Globus pallidus (tissue), 1 donor: ENCODE measurements at places on chromosomes 2 and 18.

DNA sequence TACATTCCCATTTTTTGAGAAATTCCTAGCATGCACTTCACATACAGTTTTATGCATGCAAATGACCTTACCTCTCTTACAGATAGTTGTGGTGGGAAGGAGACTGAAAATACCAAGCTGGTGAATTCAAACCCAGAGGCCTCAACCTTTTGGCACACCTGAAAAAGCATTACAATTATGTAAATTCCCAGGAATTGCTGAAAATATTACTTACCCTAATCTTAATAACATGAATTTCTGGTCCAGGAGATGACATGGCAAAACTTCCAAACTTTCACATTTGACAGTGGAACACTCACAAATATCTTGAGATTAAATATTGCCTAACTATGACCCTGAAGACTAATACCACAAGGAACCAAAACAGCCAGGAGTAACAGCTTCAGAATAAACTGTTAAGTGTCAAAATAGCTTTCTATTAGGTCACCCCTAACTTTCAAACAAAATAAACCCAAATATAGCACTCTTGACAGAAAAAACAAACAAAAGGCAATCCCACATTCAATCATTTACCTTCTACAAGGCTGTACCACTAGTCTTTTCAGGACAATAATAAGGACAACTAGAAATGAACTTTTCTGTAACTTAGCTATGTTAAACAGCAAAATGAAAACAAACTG, 10.9 kb upstream of the PEX13 start:
- DNase-seq, result no peak

GRCh38 chr2:1515986-1516797, 102.9 kb downstream of the TPO start:
- no peak for DNase-seq

DNA sequence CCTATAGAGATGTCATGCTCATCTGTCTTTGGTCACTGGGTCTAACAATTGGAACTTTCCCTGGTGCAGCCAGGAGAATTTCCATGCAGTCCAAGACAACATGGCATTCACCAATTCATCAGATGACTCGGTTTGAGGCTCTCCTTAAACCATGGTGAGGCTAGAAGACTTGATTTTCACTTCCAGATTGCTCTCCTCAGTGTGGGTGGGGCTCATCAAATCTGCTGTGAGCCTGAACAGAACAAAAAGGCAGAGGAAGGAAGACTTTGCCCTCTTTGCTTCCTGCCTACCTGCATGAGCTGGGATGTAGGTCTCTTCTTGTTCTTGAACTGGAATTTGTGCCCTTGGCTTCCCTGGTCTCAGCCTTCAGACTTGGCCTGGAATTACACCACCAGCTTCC, 203.4 kb upstream of the TRIB2 start:
- DNase-seq, result no peak

DNA sequence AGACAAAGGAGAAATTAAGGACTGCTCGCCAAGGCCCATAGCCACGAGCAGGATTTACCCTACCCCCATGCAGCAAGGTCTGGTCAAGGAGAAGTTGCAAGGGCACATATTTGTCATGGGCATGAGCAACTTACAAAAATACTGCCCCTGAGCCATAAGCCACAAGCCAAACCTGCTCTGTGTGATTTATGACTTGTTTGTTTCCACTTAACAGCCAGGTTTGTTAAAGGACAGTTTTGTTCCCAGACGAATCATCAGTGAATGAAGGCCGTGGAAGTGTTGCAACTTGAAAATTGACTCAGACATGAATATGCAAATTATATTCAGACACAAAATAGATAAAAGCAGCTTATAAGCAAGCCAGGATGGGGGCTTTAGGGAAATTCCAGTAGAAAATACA, 31.3 kb upstream of the EVA1A start:
- DNase-seq, result no peak

DNA sequence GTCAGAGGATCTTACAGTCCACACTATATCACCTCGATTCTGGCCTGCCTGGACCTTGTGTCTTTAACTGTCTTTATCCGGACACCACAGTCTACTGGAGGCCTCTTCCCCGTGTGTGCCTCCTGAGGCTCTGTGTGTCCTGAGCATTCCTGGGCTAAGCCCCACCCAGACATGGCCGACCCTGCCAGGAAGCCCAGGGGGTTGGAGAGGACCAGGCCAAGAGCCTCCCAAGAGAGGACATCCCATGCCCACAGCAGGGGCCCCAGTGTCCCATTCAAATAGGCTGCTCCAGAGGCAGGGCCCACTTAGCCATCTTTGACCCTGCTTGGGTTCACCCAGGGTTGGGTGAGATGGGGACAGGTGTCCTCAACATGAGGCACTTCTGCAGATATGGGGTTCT, 84.7 kb upstream of the OTOS start:
- no peak for DNase-seq

DNA sequence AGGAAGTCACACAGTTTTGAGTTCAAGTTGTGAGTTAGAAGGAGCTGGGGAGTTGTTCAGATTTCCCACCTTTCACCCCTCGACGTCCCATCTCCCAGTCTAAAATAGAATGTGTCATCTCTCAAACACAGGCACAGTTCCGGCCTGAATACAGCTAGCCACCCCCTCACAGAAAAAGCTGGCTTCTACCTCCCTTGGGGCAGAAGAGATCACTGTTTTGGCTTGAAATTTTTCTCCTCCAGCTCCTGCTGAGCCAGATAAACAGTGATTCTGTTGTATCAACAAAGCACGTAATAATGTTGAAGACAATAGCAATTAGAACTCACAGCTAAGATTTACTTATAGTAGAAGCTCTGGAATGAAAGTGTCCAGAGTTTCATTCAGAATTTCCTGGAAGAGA, 74.7 kb downstream of the KIAA2012 start:
- no peak for DNase-seq
